ENCODE measurements at places on chromosomes 5 and 9.

DNA sequence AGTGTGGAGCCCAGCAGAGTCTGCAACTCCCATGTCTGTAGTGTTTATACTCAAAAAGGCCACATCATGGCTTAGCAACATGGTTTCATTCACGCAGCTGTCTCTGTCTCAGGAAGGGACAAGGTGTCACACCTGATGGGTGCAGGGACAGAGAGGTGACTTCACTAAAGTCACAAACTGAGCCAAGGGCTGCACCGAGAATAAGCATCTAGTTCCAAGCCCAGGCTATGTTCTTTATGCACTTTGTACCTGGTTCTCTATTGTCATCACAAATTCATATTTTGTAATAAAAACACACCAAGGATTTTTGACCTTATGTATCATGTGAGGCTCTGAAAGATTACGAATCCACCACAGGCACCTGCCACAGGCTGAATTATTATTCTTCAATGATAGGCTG, 64.9 kb upstream of the STK32A start:
- DNase-seq = no peak

DNA sequence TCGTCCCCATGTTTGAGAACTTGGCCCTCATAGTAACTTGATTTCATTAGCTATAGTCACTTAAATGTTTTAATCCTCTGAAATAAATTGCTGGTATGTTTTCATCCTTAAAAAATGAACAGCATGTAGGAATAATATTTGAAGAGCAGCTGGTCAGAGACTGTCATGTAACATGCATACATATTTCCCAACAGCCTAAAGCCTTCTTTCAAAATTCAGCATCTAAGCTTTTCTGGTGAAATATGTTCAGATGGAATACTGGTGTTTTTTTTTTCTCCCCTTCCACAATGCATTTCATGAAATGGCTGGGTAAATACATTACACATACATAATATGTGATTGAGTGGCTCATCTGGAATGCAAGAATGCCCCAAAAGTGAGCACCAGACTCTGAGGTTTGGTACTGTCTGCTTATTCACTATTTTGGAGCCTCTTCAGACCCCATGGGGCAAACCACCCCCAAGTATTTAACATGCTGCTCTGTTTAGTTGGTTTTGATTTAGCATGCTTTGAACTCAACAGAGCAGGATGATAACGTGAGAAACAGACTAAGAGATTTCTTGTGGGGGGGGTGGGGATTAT, 94.0 kb downstream of the SMARCA2 start:
- no peak for DNase-seq

GRCh38 chr5:112910529-112910928, 11.5 kb downstream of the REEP5 start:
- no peak for DNase-seq

- DNase-seq = peak; percentile 52
These were observed 1.0 kb upstream of the NIM1K start for GRCh38 chr5:43190755-43191603.

- DNase-seq = no peak
These were observed 472.7 kb upstream of the CDH9 start for GRCh38 chr5:27511061-27511460.

GRCh38 chr5:76303921-76304320, 99.2 kb upstream of the IQGAP2 start:
- DNase-seq = no peak

- DNase-seq = no peak
These were observed 275.3 kb downstream of the PSAT1 start for GRCh38 chr9:78572266-78572665.

DNA sequence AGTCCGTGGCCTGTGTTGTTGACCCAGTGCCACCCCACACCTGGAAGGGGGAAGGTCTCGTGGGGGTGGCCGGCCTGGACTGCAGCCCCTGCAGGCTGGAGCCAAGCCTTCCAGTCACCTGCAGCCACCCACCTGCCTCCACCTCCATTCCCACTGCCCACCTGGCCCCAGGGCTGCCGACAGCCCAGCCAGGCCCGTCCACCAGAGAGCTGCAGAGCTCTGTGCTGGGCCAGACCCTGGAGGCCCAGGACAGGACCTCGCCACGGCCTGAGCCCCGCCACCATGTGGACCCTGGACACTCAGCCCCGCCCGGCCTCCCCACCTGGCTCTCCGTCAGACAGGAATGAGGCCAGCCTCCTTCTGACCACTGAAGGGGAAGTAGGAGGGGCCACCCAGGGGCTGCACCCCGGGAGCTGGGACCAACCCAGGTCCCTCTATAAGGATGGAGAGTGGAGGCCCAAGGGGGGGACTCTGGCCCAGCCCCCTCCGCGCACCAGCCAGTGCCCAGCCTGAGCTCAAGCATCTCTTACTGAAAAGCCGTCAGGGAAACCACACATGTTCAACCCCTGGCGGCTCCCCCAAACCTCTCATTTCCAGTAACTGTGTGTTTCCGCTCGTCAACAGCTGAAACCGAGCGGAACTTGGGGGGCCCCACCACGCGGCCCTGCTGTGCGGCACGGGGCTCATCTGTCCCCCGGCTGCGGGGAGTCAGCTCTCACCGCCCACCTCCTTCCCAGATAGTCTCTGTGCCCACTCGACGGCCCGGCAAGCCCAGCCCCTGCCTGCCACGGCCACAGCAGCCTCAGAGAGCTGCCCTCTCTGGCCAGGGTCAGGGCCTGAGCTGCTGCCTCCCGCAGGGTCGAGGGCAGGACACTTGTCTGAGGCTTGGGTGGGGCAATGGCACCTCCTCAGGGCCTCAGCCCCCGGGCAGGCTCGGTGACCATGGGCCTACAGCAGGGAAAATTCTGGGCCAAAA, 12.8 kb downstream of the NOTCH1 start:
- peak; percentile 67 for DNase-seq

- DNase-seq = no peak
These were observed 77.5 kb upstream of the SYK start for GRCh38 chr9:90724112-90724511.

GRCh38 chr9:16064771-16065170, 511.9 kb downstream of the CCDC171 start:
- DNase-seq = no peak

DNA sequence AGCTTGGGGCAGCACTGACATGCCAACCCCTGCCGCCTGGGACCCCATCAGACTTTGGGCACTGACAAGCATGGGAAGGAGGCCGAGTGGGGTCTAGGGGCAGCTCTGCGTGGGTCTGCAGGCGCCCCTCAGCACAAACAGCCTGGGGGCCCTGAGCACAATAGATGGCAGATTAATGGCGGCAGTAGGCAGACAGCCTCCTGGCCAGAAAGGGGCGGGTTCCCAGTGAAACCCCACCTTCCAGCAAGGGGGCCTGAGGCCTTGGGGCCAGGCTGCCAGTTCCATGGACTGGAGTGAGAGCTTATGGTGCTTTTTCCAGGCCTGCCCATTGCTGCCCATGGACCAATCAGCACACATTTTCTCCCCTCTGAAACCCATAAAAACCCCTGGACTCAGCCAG, 2031.2 kb downstream of the EFNA5 start:
- DNase-seq = no peak

DNA sequence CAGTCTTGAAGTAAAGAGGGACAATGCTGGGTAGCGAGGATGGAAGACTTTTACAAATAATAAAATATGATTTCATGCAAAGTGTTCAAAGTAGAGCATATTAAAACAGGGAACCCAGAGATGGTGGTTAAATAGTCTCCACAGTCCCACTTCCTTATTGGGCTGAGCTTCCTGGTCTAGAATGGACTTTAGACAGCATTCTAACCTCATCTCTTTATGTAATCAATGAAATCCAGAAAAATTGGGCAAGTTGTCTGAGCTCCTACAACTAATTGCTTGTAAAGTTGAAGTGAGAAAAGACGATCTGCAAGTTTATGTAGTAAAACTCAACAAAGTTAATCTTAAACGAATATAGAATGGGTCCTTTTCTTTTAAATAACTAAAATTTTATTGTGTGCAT, 328.9 kb downstream of the PJA2 start:
- DNase-seq = peak; percentile 5

DNA sequence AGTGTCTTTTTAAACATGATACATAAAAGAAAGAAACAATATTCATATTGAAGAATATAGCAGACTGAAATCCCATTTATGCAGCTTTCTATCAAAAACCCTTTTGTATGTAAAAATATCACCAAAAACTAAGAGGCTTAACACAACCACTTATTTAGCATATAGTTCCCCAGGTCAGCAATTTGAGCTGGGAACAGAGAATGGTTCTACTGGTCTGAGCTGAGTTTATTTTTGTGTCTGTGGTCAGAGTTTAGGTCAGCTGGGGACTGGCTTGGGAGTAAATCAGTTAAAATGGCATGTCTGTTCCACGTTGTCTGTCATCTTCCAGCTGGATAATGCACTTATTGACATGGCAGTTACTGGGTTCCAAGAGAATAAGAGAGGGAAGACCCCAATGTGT, 165.0 kb downstream of the TMEM232 start:
- DNase-seq = no peak

Data from Kasumi-1 (cell line).